ENCODE measurements at places on chromosomes 7 and 10.

DNA sequence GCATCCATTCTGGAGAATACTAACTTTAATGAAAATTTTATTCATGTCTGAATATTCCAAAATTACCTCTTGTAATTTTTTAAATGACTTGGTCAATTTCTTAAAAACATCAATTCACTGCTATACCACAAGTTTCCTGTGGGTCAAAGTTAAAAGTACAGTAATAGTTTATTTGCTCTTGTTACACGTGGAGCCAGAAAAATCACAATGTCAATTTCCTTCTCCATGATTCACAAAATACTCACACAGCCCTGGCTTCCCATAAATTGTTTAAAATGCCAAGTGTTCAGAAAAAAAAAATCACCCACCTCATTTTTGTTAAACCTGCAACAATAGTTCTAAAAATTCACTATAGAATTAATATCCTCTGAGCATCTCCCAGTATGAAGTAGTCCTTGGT, 139.5 kb upstream of the GRM3 start:
- no peak for DNase-seq

DNA sequence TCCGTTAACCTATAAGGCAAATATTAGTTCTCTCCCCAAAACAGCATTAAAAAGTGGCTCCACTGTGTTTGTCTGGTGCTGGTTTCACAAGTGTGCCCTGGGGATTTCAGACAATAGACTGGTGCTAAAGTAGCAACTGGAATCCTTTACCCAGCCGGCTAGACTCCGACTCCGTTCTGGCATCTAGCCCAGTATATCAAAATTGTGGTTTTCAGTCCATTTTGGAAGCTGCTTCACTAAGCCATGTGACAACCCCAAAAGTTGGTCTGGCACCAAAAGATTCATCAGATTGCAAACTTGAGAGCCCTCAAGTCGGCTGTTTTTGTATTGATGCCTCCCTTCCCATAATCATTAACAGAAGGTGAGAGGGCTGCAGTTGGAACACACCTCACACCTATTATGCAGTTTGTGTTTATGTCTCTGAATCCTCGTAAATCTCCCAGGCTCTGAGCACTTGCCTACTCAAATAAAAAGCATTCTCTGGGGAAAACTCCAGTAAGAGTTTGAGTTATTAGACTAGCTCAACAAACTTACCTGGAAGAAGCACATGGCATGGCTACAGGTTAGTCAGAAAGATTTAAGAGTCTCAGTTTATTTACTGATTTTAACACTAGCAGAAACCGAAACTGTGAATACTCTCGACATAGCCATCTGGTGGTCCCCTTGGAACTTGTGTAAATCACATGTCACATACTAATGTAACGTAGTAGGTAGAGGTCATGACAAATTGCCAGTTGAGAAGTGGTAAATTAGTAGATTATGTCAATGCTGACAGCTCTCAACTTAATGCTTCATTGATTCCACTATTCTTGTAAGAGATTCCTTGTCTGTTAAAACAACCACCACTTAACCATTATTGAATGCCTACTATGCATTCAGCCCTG, 14.8 kb upstream of the WNT16 start:
- no peak for DNase-seq

- DNase-seq = peak; percentile 22
Measured at GRCh38 chr7:120856621-120857352, 1.2 kb downstream of the TSPAN12 start.

DNA sequence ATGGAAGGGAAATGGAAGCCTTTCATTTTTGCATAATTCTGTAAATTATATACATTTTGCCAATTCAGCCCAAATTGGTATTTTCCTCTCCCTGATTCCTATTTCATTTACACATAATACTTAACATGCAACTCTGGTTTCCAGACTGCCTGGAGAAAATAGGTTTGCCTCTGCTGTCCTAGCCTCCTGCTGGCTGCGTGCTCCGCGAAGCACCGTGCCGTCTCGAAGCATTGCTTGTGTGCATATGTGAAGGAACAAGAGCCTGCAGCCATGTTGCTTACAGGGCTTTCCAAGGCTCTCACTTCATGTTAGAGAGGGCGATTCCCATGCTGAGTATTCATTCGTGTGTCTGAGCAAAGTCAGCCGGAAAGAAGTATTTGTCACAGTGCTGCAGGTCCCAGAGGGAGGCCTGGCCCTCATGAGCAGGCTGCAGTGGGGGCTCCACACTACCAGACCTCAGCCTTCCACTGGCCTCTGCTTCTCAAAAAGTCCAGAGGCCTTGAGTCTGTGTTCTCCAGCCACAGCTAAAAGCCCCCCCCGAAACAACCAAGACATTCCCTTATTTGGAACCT, 66.5 kb downstream of the CLRN3 start:
- no peak for DNase-seq

DNA sequence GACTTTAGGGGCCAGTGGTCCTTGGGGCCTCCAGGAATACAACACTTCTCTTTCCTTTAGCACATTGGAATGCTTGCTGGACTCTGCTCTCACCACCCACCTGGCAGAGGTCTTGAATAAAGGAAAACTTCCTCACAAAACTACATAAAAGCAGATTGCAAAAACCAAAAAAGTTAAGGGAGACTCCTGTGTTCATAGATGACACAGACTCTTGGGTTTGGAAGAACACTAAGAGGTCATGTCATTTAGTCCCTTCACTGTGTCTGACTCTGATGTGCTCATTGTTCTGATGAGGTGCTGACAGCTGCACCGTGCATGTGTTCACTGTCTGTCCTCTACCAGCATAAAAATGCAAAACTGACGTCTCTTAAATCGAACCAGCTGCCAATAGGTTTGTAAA, 11.4 kb downstream of the BLNK start:
- DNase-seq = no peak
